ENCODE measurements at places on chromosomes 1 and 21. TPM values are rescaled to one million over a fixed set of nuclear protein-coding genes. Genes with fewer than 3 reads are reported as not detected.

GRCh38 chr1:89259283-89259971, 13.2 kb downstream of the GBP5 start:
- no peak for DNase-seq

DNA sequence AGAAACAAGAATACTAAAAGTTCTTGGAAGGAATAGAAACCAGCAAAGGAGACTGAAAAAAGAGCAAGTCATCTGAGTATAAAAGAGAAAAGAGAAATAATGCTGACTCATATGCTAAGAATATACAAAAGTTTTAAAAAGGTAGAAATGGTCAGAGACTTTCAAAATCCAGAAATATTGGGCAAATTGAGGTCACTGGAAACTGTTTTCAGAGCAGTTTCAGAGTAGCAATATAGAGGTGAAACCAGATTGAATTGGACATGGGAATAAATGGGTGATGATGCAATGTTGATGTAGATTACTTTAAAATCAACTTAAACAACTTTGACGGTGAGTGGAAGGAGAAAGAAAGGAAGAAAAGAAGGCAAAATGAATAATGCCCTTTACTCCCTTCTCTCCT, 1.8 kb upstream of the RPS6KC1 start:
- DNase-seq: no peak

GRCh38 chr1:33723251-33723650, 140.6 kb upstream of the HMGB4 start:
- DNase-seq: no peak

GRCh38 chr21:34909492-34910292, 139.4 kb downstream of the RUNX1 start:
- no peak for DNase-seq

Gene PDXK
- total RNA-seq: 31.4 TPM

Gene TRIM17
- 0.78 TPM for total RNA-seq

Gene CD244
- not detected for total RNA-seq

Gene TMEM51
- total RNA-seq: 1.4 TPM

Gene TNNI3K
- total RNA-seq: 23.4 TPM

Gene FAM3B
- total RNA-seq: not detected

Measured in occipital lobe (tissue), 3 donors.